ENCODE measurements at places on chromosomes 5 and 9.

GRCh38 chr5:56281489-56282165 is 48.5 kb upstream of the ANKRD55 start:
- no peaks in the 10 kb centered on the region for H3K36me3 ChIP-seq
- no peaks in the 10 kb centered on the region for H3K27me3 ChIP-seq
- no peak overlapping the region for H3K4me3 ChIP-seq
- no peak overlapping the region for H3K27ac ChIP-seq
- no peak for DNase-seq
- no peaks in the 10 kb centered on the region for H3K4me1 ChIP-seq

DNA sequence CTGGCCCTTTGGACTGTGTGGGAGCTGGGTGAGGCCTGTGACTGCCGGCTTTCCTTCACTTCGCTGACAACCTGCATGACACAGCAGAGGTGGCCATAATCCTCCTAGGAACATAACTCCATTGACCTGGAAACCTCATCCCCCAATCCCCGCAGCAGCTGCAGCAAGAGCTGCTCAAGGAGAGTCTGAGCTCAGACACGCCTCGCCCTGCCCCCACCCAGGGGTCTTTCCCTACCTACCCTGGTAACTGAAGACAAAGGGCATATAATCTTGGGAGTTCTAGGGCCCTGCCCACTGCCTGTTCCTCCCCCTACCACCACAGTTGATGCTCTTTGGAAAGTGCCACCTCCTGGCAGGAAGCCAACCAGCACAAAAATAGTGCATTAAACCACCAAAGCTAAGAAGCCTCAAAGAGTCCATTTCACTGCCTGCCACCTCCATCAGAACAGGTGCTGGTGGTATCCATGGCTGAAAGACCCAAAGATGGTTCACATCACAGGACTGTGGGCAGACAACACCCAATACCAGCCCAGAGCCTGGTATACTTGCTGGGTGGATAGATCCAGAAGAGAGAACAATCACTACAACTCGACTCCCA is 18.4 kb downstream of the TRIM36 start:
- H3K4me1 ChIP-seq: no peaks in the 10 kb centered on the region
- no peak overlapping the region for H3K27ac ChIP-seq
- no peak overlapping the region for H3K4me3 ChIP-seq

DNA sequence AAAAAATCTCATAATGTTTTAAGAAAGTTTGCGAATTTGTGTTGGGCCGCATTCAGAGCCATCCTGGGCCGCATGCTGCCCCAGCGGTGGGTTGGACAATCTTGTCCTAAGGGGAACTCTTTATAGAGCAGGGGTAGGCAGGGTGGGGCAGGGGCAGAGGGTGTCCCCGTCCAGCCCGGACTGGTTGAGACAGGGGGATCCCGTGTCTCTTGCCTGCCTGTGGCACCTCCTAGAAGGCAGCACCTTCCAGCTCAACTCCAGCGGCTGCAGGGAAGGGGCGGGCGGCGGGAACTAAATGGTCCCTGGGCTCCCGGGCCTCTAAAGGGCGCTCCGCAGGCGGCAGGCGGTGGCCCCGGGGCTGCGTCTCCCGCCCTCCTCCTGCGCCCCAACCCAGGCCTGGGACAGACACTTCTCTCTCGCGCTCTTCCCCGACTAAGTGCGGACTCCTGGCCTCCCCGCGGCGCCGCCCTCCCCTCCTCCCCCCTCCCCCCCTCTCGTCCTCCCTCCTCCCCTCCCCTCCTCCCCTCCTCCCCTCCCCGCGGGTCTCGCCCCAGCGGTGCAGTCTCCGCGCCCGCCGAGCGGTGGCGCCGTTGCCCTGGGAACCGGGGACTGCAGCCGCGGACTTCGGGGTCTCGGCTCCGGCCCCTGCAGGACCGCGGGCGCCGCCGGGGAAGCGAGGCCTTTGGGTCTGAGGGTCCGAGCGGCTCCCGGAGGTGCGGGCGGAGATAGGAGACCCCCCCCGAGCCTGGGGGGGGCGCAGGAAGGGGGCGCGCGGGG is 132.6 kb downstream of the MRPL36 start:
- no peak overlapping the region for H3K27ac ChIP-seq
- peak; percentile 28 for DNase-seq
- no peak overlapping the region for H3K4me3 ChIP-seq
- H3K4me1 ChIP-seq: peaks cover 17% of the 10 kb centered on the region
- H3K27me3 ChIP-seq: peaks cover 54% of the 10 kb centered on the region

DNA sequence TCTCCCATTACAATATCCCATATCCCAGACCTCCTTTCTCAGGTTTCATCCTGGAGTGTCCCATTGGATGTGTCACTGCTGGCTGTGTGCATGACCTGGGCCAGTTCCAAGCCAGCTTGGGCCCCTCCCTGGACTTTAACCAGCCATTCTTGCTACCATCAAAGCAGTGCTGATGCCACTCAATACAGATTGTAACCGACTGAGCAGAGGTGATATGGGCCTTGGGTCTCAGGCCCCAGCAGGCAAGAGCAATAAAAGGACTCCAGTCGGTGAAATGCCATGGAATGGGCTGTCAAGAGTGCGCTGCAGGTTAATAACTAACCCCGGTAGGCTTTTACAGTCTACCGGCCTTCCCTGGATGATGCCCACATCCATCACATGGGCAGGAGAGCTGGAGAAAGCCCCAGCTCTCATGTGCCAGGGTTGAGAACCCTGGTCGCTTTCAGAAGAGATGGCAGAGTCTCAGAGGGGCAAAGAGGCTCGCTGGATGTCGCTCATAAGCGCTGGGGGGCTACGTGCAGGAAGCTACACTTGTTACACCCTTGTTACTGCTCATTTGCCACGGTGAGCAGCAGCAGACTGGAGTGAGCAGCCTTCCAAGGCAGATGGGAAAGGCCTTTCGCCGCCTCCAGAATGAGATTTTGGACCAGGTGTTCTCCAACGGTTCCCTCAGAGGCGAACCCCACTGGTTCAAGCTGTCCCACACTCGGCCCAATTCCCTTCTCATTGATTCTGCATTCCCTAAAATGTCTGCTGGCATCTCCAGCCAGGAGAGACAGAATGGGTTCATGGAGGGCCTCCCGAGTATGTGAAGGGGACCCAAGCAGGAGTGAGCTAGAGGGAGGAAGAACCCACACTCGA is 13.2 kb downstream of the EPB41L4B start:
- H3K36me3 ChIP-seq: no peaks in the 10 kb centered on the region
- DNase-seq: no peak
- peaks cover 4% of the 10 kb centered on the region for H3K27me3 ChIP-seq
- no peaks in the 10 kb centered on the region for H3K4me1 ChIP-seq
- H3K27ac ChIP-seq: no peak overlapping the region

- H3K27me3 ChIP-seq: no peaks in the 10 kb centered on the region
- no peak overlapping the region for H3K4me3 ChIP-seq
- DNase-seq: no peak
- H3K27ac ChIP-seq: no peak overlapping the region
- peaks cover 23% of the 10 kb centered on the region for H3K36me3 ChIP-seq
Measured at GRCh38 chr5:119397518-119398380, 41.9 kb downstream of the TNFAIP8 start.

- no peak for DNase-seq
- H3K4me3 ChIP-seq: no peak overlapping the region
- peaks cover 23% of the 10 kb centered on the region for H3K4me1 ChIP-seq
- H3K36me3 ChIP-seq: no peaks in the 10 kb centered on the region
- H3K27me3 ChIP-seq: no peaks in the 10 kb centered on the region
Measured at GRCh38 chr9:135983208-135984071, 22.3 kb upstream of the UBAC1 start.

GRCh38 chr9:116687074-116687753 is at the start of gene TRIM32:
TRIM32 (plus strand) TSS chr9:116687305; CDS start chr9:116697743, 10,438 bp downstream.
- H3K36me3 ChIP-seq: no peaks in the 10 kb centered on the region
- H3K27ac ChIP-seq: peak within 1 kb of the TSS; percentile 35
- H3K4me3 ChIP-seq: peak within 1 kb of the TSS; percentile 86
- peaks cover 32% of the 10 kb centered on the region for H3K4me1 ChIP-seq
- DNase-seq: peak; percentile 91
- no peaks in the 10 kb centered on the region for H3K27me3 ChIP-seq

GRCh38 chr9:133002147-133003070 is 23.9 kb downstream of the GFI1B start:
- H3K27me3 ChIP-seq: peaks cover 22% of the 10 kb centered on the region
- no peak overlapping the region for H3K4me3 ChIP-seq

DNA sequence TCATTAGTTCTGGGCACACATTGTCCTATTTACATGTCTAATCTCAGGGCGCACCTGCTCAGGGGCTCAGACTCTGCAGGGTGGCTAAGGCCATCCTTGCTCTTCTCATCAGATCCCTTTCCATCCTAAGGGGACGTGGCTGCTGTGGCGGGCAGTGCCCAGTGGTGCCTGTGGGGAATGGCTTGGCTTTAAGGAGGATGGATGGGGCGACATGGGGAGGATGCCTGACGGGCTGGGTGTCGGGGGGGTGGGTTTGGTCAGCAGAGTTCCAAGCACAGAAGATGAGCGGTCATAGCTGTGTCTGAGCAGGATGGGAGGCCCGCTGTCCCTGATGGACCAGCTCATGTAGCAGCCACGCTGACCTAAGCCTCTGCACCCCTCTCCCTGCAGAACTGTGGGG is 40.9 kb upstream of the SUSD3 start:
- no peak for DNase-seq
- peak overlapping the region; percentile 35 for H3K27ac ChIP-seq
- H3K36me3 ChIP-seq: peaks cover 97% of the 10 kb centered on the region
- no peaks in the 10 kb centered on the region for H3K27me3 ChIP-seq

GRCh38 chr5:78545406-78545805 is 103.2 kb downstream of the LHFPL2 start:
- H3K4me3 ChIP-seq: no peak overlapping the region
- no peaks in the 10 kb centered on the region for H3K36me3 ChIP-seq
- H3K27me3 ChIP-seq: peaks cover 3% of the 10 kb centered on the region
- no peaks in the 10 kb centered on the region for H3K4me1 ChIP-seq
- H3K27ac ChIP-seq: no peak overlapping the region

DNA sequence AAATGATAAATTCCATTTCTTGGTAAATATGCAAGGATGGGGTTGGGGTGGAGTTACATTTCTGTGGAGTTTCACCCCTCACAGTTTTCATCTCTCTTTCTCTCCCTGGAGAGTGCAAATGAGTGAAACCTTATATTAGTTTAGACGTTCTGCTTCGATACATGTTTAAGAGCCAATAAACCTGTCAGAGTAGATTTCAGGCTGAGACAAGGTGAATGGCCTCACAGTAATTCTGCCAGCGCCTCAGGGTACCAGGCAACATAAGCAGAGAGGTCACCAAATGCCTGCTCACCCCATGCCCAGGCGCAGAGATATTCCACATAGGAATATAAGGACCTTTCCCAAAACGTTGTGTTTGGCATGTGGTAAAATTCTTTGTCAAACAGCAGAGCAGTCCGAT is 154.9 kb upstream of the VLDLR start:
- no peaks in the 10 kb centered on the region for H3K4me1 ChIP-seq
- no peak for DNase-seq
- H3K4me3 ChIP-seq: no peak overlapping the region

DNA sequence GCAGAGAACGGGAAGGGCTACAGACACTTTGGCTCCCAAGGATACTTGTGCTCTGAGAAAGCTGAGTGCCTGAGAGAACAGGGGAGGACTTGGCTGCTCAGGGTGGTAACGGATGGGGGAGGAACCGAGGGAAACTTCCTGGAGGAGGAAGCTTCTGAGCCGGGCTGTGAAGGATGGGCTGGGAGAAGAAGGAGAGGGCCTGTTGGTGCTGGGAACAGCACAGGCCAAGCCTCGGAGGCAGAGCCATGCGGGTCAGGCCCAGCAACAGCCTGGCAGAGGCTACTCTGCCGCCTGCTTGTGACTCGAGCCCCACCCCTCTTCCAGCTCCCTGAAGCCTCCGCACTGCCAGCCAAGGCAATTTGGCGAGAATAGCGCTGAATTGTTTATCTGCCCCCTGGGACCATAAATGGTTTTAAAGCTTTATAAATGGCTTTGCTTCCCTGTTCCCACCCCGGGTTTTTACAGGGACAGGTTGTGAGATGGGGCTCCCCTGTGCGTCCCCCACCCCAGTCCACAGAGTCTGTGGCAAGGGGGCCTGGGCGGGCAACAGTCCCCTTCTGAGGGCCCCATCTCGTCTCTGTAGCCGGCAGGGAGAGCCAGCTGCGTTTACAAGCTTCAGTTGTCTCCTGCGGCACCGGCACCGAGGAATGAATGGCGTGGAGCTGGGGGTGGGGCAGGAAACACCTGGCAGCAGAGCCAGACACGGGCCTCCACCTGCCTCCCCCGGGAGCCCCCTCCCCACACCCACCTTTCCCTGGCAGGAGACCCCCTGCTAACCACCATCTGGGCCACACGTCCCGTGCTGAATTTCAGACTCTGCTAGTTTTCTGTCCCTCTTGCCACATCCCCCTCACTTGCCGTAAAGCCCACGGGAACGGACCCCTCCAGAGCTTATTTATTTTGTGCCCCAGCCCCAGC is 24.4 kb downstream of the FAM163B start:
- H3K4me1 ChIP-seq: peaks cover 15% of the 10 kb centered on the region
- no peaks in the 10 kb centered on the region for H3K36me3 ChIP-seq
- no peak for DNase-seq
- no peak overlapping the region for H3K4me3 ChIP-seq
- no peak overlapping the region for H3K27ac ChIP-seq

- H3K4me3 ChIP-seq: no peak overlapping the region
- DNase-seq: no peak
- H3K36me3 ChIP-seq: no peaks in the 10 kb centered on the region
Measured at GRCh38 chr9:107874591-107875369, 385.2 kb upstream of the KLF4 start.

GRCh38 chr5:123176938-123177275 is 87.9 kb downstream of the PRDM6 start:
- H3K27me3 ChIP-seq: no peaks in the 10 kb centered on the region
- H3K4me3 ChIP-seq: no peak overlapping the region
- no peaks in the 10 kb centered on the region for H3K36me3 ChIP-seq
- DNase-seq: no peak
